ENCODE measurements at places on chromosomes 5 and 9.

GRCh38 chr9:133112663-133113026 is 8.4 kb downstream of the RALGDS start:
- DNase-seq: no peak

- DNase-seq: no peak
Observed at GRCh38 chr9:28014212-28014611, 440.9 kb upstream of the C9orf72 start.

- peak; percentile 30 for DNase-seq
Observed at GRCh38 chr5:74762599-74762998, 4.3 kb downstream of the GFM2 start.

DNA sequence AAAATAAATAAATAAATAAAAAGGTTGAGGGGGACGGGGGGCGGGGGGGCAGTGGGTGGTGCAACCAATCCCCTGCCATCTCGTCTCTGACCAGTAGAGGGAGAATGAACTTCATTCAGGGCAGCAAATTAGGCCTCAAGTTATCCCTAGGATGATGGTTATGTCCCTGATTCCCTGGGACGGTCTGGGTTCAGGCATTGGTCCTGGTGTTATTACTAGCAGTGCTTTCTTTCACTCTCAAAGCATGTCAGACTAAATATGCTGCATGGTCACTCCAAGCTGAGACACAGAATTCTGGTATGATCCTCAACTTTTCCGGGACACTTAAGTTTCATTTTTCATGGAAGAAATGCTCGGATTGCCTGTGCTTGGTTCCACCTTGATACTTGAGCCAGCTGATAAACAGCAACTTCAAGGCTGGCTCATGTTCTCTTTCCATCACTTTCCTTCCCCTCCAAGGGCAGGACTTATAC is 59.4 kb downstream of the DAP start:
- peak; percentile 76 for DNase-seq

DNA sequence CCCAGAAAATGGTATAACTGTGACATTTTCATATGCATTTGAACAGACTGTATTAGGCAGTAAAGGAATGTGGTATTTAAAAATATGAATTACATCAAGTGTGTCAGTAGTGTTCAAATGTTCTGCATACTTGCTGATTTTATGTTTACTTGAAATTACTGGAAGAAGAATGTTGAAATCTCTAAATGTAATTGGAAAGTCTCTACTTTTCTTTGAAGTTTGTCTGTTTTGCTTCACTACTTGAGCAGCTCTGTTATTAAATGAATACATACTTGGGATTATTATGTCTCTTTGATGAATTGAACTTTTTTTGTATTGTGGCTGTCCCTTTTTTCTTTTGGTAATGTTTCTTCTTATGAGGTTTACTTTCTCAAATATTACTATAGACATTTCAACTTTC is 205.6 kb downstream of the TAF11L14 start:
- DNase-seq: no peak

DNA sequence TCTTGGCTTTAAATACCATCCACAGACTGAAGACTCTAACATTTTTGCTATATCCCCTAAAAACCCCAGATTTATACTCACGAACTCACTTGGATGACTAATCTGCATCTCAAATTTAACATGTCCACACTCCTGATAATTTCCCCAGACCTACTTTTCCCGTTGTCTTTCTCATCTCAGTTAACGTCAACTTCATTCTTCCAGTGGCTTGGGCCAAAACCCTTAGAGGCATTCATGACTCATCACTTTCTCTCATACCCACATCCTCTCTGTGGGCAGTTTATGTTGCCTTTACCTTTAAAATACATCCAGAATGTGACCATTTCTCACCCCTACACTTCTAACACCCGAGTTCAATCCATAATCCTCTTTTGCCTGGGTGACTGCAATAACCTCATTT is 96.7 kb downstream of the EDIL3 start:
- no peak for DNase-seq

DNA sequence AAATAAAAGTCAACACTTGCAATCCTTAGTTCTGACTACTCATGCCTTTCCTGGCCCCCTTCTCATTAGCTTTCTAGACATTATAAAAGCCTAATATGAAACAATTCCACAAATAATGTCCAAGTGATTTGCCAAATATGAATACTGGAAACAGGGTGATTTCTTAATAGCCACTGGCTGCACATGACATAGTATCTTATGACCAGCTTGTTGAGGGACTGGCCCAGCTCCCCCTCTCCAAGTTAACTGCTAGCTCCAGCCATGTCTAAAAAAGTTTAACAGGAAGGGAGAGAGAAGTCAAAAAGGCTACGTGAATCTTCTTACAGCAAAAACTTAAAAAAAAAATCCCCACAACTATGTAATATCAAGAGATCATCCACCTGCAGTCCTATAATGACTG is 1.5 kb downstream of the CERT1 start:
- peak; percentile 14 for DNase-seq

DNA sequence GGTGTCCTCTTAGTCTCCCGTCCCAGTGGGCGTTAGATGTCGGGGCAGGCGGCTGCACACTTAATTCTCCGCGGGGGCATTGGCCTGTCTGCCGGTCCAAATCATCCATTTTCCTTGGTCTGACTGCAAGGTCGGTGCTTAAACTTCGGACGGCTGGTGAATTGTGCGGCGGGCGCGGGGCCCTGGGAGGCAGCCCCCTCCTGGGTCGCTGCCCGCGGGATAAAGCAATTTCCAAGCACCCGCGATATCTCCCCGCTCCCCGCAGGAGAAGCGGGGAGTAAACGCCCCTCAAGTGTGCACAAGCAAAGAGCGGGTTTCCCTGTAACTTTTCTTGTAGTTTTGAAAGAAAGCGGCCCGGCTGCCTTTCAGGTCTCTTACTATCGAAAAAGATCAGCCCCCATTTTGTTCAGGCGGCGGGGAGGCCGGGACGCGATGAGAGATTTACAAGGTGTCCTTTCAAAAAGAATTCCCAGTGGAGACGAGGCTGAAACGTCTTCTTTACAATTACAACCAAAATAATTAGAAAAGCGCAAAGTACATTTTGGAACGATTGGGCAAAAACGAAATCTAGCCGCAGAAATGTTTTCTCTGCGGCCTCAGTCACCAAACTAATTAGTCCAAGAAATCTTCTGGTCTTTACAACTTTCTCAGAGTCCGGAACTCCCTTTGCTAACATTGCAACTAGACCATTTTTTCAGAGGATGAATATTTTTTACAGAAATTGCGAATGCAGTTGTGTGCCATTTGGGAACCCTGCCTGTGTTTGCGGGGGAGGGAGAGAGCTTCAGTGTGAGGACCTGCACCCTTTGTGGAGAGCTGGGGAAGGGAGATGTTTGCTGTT is 1.8 kb downstream of the IRX1 start:
- no peak for DNase-seq

DNA sequence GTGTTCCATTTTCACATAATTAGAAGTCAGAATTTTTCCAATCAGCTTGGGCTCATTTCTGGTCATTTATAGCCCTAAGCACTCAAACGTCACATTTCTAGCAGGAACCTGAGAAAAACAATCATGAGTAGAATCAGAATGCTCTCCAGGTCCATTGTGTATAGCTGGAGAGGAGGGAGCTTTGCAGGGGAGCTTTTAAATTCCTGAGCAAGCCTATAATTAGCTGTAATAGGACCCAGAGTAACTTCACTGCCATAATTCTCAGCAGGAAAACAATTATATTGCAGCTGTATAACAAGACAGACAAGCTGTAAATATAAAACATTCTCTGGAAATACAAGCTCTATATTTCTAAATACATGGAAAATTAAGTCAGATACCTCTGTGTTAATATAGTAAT is 637.6 kb upstream of the SGCD start:
- no peak for DNase-seq

- DNase-seq: no peak
Observed at GRCh38 chr9:109590966-109591365, 92.9 kb upstream of the PTPN3 start.

DNA sequence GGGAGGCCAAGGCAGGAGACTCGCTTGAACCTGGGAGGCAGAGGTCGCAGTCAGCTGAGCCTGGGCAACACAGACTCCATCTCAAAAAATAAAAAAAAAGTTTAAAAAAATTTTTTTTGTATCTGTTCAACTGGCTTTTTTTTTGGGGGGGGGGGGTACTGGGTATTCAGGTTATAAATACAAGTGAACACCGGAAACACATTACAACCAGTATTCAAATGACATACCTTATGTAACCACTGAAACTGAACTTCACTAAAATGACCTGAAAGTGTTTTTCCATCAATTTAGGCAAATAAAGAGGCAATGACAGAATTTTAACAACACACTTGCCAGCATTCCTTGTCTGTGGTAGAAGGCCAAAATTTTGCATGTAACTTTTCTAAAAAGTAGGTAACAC is 33.5 kb downstream of the STRBP start:
- DNase-seq: no peak

All from HT-29 (cell line).